ENCODE measurements at places on chromosomes 16 and 17.

GRCh38 chr17:72747501-72747900, 345.0 kb downstream of the SLC39A11 start:
- DNase-seq, result no peak

DNA sequence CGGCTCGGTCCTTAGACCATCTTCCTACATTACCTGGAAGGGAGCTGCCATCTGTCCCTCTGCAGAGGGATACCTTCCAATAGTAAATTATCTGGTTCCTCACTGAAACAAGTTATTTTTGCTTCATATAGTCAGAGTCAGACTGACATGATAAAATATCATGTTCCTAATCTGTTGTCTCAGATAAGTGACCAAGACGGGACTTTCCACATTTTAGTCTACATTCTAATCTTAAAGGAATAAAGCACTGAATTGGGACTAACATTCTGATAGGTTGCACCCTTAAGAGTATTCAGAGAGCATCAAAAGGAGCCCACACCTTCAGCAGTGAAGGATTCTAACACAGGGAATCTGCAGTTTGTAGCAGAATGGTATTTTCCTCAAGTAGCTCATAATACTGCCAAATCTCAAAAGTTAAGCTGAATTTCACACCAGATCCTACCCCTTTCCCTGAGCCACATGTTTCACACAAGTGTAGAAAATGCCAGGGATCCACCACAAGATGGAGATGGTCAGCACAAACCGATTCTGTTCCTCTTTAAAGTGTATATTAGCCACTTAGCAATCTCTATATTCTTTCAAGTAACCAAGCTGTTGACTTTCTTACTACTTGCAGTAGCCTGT, 13.4 kb downstream of the GINS2 start:
- no peak for DNase-seq

DNA sequence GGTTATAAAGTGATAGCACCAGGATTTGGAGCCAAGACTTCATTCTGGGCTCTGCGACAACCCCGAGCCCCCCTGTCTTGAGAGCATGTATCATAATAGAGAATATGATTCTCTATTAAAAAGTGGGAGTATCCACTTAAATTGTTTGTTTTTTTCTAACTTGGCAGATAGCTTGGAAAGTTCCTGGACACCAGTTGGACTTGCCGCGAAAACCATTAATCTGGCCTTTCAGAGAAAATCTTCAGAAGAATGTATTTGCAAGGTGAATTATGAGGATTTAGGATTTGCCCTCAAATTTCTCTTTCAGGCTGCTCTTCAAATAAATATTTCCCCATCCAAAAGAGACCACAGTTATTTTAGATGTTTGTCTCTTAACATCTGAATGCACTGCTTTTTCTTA, 53.5 kb downstream of the MARCHF10 start:
- DNase-seq, result no peak

GRCh38 chr16:57600048-57600835, 28.2 kb upstream of the ADGRG1 start:
- peak; percentile 50 for DNase-seq

- DNase-seq, result no peak
Observed at GRCh38 chr16:21223787-21224186, 9.7 kb upstream of the ANKS4B start.

GRCh38 chr17:59038734-59039133, 67.9 kb downstream of the TRIM37 start:
- peak; percentile 51 for DNase-seq

- DNase-seq, result no peak
Observed at GRCh38 chr17:29021226-29021625, 15.4 kb upstream of the SEZ6 start.

DNA sequence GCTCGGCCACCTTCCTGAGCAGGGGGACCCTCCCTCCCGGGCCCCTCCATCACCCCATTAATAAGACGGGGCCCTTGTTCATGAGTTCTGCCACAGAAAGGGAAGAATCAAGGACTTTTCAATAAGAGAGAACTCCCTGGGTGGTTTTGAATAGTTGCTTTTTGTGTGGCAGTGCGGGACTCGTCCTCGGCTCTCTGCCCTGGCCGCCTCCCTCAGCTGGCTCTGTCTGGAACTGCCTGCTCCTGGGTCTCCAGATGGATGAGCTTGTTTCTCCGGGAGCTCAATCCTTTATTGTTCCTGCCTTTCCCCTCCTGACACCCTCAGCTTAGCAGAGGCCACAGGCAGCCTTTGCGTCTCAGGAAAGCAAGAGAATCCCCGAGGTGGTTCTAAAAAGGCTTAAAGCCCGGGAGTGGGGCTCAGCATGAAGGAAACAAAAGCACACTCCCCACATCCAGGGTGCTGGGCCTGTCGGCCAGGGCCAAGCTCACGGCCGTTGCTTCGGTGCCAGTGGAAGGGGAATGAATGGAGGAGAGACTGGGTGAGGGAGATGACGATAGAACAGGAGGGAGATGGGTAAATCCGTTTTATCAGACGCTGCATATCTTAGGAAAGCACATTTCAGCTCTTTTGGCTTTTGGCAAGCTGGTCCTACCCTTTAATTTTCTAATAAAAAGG, 60.2 kb downstream of the RAI1 start:
- DNase-seq, result no peak
